ENCODE measurements at places on chromosomes 7 and 10. TPM values are rescaled to one million over a fixed set of nuclear protein-coding genes. Genes with fewer than 3 reads are reported as not detected.
A peak's percentile ranks its signal among the peaks of the same experiment; 100 is the strongest.

DNA sequence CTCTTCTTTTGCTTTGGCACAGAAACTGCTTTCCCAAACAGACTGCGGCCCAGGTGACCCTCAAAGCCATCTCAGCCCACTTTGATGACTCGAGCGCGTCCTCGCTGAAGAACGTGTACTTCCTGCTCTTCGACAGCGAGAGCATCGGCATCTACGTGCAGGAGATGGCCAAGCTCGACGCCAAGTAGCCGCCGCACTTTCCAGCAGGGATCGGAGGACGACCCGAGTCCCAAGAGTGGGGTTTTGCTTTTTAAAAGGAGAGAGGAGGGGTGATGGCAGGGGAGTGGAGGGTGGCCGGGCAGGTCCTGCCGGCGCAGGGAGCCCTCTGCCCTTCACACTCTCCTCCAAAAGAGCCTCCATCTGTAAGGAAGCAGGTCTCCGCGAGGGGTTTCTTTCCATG lies 21.1 kb downstream of the AIFM2 start:
- H3K27me3 ChIP-seq: no peaks in the 10 kb centered on the region
- H3K4me3 ChIP-seq: no peak overlapping the region
- no peaks in the 10 kb centered on the region for H3K4me1 ChIP-seq
- H3K36me3 ChIP-seq: peaks cover 26% of the 10 kb centered on the region
- no peak for DNase-seq

GRCh38 chr10:113958631-113959382 lies 84.9 kb upstream of the ADRB1 start:
- H3K27ac ChIP-seq: no peak overlapping the region
- DNase-seq: peak; percentile 89
- H3K4me3 ChIP-seq: no peak overlapping the region

GRCh38 chr10:21737106-21737505 lies 203.1 kb downstream of the MLLT10 start:
- peaks cover 33% of the 10 kb centered on the region for H3K36me3 ChIP-seq
- no peak overlapping the region for H3K4me3 ChIP-seq
- DNase-seq: no peak
- H3K27me3 ChIP-seq: no peaks in the 10 kb centered on the region
- no peak overlapping the region for H3K27ac ChIP-seq
- H3K4me1 ChIP-seq: no peaks in the 10 kb centered on the region

- H3K36me3 ChIP-seq: no peaks in the 10 kb centered on the region
- H3K27ac ChIP-seq: no peak overlapping the region
- H3K4me1 ChIP-seq: peaks cover 9% of the 10 kb centered on the region
- DNase-seq: peak; percentile 79
- peak overlapping the region; percentile 87 for H3K4me3 ChIP-seq
These were observed 709 bp downstream of the ARPC1B start for GRCh38 chr7:99375070-99375807.

GRCh38 chr10:128058106-128058749 lies 68.0 kb downstream of the MKI67 start:
- no peaks in the 10 kb centered on the region for H3K36me3 ChIP-seq
- H3K27ac ChIP-seq: no peak overlapping the region
- peaks cover 24% of the 10 kb centered on the region for H3K4me1 ChIP-seq
- no peaks in the 10 kb centered on the region for H3K27me3 ChIP-seq
- no peak for DNase-seq

GRCh38 chr10:122499491-122499941 lies 38.2 kb downstream of the HTRA1 start:
- no peak for DNase-seq
- H3K4me1 ChIP-seq: peaks cover 4% of the 10 kb centered on the region
- H3K27me3 ChIP-seq: no peaks in the 10 kb centered on the region
- no peaks in the 10 kb centered on the region for H3K36me3 ChIP-seq

DNA sequence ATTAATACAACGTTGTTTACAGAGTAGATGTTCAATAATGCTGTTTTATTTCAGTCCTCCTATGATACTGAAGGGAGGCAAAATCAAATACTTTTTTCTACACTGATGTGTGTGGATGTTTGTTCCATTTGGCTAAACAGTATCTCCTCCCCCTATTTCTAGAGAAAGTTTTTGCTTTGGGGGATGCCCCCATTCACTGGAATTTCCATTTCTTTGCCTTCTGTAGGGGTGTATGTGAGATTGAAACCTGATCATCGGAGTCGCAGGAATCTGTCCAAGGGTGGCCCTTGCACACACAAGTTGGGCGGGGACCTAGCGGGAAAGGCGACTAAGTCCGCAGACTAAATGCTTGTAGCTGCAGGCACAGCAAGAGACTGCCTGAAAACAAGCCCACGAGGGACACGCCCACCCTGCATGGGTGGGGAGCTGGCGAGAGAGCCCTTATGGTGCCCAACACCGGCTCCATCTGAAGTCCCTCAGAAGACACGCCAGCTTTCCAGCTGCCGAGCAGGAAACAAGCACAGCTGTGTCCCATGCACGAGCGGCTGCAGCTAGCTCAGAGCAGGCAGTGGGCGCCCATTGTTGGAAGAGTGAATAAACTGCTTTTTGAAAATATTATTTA lies 58.0 kb downstream of the ESYT2 start:
- H3K27me3 ChIP-seq: no peaks in the 10 kb centered on the region
- H3K4me3 ChIP-seq: no peak overlapping the region
- H3K4me1 ChIP-seq: no peaks in the 10 kb centered on the region
- DNase-seq: no peak
- H3K36me3 ChIP-seq: no peaks in the 10 kb centered on the region
- no peak overlapping the region for H3K27ac ChIP-seq

The TMEM139 gene
- total RNA-seq: 0.69 TPM

The CHN2 gene
- total RNA-seq: 19.0 TPM

The ZPBP gene
- not detected for total RNA-seq

The NYAP1 gene
- 9.0 TPM for total RNA-seq

The CTAGE6 gene
- not detected for total RNA-seq

The CCDC126 gene
- total RNA-seq: 3.9 TPM

Data from cardiac muscle cell (in vitro differentiated cells and primary cell).